Stimulated activated CD4-positive, alpha-beta T cell treated with anti-CD3 and anti-CD28 coated beads, Interleukin-1b, Interleukin-23, amount 100 ng/mL, for 1 hour (primary cell): ENCODE measurements at places on chromosomes 2 and 18.

DNA sequence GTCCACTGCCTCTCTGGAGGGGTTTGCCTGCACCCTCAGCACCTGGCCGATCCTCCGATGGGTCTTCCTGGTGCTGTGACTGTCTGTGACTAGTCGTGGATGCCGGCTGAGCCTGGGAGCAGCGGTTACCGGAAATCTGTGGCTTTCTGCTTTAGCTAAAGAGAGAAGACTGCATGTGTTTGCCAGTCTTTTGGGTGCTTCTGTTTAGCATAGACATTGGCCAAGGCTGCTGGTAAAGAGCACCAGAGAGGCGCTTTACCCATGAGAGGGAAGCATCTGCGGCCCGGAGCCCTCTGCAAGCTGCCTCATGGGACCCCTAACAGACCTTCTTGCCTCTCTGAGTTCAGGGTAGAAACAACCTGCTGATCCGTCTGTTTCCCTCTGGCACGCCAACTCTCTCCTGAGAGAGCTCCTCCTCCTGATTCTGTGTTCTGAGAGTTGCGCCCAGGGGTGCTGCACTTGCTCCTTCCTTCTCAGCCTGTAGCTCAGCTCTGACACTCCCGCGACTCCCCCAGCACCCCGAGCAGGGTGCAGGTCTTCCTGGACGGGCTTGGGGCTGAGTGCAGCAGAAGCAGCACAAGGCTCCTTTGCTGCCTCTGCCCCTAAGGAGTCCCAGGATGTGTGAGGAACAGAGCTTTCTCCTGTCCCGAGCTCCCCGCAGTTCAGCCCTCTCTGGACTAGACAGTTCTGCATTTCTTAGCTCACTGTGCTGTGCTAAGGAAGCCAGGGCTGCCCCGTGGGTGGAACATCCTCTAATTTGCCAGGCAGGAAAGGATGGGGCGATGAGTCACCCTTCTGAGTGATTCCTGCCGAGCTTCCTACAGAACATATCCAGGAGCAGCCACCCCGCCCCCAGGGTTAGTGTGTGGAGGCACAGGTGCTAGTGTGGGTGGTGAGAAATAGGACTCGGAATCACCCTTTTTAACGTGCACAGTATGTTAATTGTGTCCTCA, 203.2 kb downstream of the SH3RF3 start:
- no peak for DNase-seq

DNA sequence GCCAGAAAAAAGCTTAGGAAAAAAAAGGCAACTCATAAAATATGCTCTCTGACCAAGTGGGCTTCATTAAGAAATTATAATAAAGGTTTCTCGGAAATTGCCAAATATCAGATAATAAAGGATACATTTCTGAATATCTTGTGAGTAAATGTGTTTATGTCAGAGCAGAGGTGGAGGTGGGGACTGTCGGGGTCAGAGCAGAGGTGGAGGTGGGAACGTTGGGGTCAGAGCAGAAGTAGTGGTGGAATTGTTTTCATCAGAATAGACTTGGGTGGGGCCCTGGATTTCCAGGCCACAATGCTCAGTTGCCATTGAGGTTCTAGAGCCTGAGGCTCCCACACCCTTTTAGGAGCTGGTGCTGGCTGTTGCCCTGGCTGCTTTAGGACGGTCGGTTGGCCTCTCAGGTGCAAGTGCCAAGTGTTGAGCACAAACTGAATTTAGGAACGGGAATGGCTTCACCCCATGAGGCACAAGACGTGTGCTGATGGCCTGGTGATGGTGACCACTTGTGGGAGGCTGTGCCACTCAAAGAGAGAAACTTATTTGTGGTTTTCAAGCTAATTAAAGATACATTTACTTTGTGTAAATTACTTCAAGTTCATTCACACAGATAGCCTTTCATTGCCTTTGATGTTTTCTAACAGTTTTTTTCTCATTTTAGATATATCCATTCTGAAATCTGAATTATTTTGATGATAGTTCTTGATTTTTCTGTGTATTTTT, 131.5 kb downstream of the ATP9B start:
- DNase-seq, result no peak

DNA sequence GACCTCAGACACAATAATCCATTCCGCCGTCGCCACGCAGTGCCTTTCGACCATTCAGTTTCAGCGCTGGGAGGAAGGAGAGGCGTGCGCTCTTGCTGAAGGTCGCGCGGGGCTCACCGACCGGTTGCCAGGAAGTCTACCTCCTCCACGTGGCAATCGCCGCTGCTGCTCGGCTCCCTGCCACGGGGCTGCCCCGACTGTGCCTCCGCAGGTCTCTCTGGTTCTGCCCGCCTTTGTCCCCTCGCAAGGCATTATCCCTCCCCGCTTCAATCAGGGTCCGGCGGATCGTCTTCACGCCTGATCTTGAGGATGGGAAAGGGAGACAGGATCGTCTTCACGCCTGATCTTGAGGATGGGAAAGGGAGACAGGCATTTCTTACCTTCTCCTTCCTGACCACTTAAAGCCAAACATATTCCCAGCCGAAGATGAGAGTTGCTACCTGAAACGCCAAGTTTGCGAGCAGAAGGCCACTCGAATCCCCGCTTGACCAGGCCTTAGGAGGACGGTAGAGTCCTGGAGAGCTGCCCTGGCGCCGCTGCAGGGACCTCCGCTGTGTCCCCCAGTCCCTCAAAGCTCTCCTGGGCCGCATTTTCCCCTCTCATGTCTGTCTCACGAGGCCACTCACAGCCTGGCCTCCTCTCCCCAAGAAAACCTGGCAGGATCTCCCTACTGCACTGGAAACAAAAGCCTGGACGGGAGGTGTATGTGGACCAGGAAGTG, 4.3 kb upstream of the GPR45 start:
- no peak for DNase-seq

GRCh38 chr2:196516564-196516963, 123.0 kb upstream of the CCDC150 start:
- no peak for DNase-seq

DNA sequence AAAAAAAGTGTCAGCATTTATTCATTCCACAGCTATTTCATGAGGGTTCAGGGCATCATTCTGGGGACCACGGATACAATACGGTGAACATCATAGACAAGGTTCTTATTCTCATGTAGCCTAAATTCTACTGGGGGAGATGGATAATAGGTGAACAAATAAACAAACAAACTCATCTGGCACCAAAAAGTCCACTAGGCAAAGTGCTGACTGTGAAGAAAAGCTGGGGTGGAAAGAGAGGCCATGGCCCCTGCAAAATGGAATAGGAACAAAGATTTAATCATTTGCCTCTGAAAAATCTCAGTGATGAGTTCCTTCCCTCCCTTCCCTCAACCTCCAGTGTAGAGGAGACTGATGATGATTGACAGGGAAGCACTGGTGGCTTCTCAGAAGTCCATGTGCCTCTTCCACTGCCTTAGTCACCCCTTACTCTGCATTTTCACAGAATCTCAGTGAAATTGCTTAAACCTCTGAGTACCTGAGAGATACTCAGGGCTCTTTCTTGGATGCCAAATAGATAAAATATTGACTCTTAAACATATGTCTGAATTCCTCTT, 69.3 kb upstream of the IL1R1 start:
- DNase-seq, result no peak

DNA sequence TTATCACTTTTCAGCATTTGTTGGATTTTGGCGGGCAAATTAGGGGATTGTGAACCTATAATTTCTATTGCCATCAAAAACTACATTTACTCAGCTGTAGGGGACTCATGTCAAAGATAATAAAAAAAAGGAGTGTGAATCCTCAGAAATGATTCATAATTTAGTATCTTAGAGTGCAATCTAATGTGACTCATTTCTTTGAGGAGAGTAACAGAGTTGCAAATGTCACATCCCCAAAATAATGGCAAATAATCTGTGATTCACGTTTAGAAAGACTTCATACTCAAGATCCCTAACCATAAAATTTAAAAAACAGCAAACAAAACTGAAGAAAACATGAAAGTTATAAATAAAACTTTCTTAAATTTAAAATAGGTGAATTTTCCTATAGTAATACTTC, 373.0 kb downstream of the CDH2 start:
- no peak for DNase-seq

- no peak for DNase-seq
Measured at GRCh38 chr2:24105816-24106215, 17.3 kb downstream of the PFN4 start.

GRCh38 chr2:106960683-106961161, 74.8 kb upstream of the ST6GAL2 start:
- no peak for DNase-seq

- no peak for DNase-seq
Measured at GRCh38 chr2:44929735-44930273, 11.7 kb upstream of the SIX3 start.

- DNase-seq, result no peak
Measured at GRCh38 chr2:182447863-182448262, 21.0 kb upstream of the PDE1A start.

DNA sequence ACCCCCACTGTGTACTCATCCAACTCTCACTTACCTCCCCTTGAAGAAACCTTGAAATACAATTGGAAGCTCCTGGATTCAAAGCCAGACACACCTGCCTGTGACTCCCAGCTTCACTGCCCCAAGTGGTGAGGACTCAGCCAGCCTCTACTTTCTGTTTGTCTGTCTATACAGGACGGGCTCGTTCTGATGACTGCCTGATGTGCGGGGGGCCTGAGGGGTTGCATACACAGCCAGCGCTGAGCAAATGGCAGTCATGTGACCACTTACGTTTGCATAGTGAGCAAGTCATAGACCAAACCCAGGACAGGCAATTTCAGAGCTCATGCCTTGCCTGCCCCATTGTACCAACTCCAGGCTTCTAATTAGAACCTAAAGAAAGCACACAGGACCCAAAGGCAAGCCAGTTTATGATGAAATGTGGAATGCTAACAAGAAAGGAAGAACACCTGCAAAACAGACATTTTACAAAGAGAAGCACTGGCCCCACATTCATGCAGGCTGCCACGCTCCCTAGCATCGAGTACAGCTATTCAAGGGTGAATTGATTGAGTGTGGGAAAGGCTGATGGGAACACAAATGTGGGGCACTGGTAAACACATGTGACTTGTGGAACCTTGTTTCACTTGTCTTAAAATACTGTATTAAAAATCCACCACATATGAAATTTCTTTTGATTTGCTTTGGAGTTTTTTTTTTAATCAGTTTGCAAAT, 137.8 kb downstream of the LNPK start:
- no peak for DNase-seq

DNA sequence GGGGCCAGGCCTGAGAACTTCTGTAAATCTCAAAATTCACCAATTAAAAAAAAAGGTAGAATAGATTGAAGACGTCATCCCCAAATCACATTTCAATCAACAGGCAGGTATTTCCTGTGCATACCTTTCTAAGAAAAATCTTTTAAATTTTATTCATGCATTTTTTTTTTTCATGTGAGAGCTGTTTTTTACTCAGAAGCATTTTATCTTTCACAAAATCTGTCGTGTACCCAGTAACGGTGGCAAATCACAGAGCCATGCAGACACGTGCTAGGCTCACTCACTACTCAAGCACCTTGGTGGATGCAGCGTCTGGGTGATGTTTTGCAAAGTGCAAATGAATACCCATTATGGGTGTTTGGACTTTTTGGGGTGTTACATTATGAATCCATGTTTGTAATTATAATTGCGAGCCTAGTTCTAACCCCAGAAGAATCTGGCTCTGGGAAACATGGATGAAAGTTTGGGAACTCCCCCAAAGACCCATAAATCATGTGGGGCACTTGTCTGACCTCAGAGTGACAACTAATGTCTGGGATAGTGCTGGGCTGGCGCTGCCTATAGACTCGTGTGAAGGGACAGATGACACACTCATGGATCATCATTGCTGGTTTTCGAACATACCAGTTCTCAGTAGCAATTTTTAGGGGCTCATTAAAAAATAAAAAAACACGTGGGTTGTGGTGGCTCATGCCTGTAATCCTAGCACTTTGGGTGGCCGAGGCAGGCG, 335.2 kb downstream of the LPIN1 start:
- DNase-seq, result no peak

GRCh38 chr2:86001326-86001725, 104.4 kb downstream of the POLR1A start:
- no peak for DNase-seq

- DNase-seq, result no peak
Measured at GRCh38 chr2:54476852-54477251, 20.7 kb downstream of the SPTBN1 start.

DNA sequence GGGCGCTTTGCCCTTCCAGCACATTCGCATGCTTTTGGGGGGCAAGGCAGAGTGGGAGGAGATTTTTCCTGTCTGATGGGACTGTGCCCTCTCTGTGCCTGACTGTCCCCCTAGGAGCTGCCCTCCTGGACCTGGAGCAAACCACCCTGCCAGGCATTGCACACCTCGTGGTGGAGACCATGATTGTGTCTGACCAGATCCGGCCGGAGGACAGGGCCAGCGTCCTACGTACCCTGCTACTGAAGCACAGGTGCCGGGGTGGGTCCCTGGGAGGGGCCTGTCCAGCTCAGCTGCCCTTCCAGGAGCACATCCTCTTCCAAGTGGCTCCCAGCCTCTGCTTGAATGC, 5.3 kb downstream of the SLC4A3 start:
- DNase-seq, result no peak

DNA sequence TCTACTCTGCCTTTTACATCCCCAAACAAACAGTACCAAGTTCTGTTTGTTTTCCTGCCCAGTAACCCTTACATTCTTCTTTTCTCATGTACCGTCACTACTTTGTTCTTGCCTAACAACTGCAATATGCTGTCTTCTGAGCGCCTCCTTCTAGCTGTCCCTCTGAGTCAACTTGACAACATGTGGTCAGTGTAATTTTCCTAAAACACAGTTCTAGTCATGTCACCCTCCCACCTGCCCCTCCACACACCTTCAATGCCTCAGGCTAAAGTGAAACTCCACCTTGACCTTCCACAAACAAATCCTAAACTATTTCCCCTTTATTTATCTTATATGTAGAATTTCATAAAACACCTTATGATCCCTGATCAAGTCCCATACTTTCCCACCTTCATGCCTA, 124.6 kb upstream of the CD302 start:
- no peak for DNase-seq

DNA sequence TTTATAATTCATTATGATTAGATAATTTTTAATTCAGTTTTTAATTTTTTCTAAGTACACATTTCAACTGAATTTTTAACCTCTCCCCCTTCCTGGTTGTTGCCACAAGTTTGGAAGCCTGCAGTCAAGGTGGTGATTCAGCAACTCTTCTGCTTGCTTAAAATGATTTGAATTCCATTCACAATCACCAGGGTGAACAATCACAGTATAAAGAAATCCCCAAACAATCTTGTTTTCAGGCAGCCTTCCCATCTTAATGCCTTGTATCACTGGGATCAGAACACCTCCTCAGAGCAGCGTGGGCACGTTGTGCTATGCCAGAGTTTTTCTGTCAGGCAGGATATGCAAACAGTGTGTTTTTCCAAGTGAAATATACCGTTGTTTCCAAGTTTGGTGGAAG, 46.7 kb upstream of the BARD1 start:
- no peak for DNase-seq

- DNase-seq, result no peak
Measured at GRCh38 chr18:12032786-12033642, 51.7 kb downstream of the IMPA2 start.

DNA sequence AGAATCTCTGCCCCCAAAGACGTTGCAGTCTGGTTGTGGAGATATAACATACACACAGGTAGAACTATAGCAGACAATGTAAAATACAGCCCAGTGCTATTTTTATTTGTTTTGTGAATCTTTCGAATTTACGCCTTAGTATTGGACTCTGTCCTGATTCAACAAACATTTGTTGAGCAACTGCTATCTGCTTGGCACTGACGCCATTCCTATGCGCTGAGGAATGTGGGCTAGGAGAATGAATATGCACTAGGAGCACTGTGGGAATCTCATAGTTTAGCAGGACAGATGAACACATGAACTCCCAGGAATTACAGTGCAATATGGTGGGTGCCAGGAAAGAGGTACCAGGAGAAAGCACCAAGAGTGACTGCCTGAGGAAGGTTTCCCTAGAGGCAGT, 181.7 kb upstream of the SIX3 start:
- no peak for DNase-seq

GRCh38 chr2:204645018-204645773, 99.9 kb downstream of the PARD3B start:
- DNase-seq, result no peak
